Anterior cingulate cortex (tissue), 58 donors: ENCODE measurements at places on chromosomes 12 and 14.
A peak's percentile ranks its signal among the peaks of the same experiment; 100 is the strongest.

DNA sequence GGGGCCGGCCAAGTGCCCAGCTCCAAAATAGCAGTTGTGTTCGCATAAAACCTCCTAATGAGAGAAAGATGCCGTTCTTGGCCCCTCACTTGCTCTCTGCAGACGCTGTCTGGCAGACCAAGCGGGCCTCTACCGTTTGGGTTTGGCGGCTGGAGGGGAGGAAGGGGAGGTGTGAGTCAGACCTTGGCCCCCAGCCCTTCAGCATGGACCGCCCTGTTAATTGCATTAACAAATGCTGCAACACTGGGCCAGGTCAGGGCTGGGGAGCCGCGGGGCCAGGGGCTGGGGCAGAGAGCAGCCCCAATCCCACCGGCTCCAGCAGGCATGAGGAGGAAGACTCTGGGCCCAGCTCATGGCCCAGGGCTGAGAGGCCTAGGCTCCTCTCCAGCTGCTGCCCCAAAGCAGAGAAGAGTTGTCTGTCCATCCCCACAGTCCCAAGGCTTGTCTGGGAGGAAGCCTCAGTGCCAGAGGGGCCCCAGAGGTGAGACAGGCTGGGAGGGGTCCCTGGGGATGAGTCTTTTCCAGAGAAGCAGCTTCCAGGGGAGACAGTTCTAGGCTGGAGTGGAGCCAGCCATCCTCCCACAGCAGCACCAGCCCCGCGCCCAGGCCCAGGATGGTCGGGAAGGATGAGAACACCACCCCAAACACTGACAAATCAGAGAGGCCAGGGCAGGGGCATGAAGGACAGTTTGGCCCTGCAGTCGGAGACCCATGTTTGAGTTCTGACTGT lies 16.9 kb downstream of the LTBP2 start:
- no peak for DNase-seq

- DNase-seq, result no peak
Observed at GRCh38 chr12:39763071-39763889, 143.7 kb upstream of the ABCD2 start.

DNA sequence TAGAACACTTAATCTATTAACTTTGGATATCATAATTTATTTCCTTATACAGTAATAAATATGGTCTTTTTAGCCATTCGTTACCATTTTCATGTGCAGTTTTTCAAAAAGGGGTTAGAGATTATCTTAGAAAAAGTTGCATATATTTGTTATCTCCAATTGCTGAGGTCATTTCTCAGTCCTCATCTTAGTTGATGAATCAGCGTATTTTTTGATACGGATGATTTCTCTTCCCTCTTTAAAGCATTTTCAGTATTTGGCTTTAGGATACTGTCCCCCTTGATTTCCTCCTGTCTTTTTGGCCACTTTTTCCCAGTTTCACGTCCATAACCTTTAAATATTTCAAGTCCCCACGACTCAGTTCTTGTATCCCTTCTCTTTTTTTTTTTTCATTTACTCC lies 21.8 kb downstream of the DNAL1 start:
- no peak for DNase-seq

DNA sequence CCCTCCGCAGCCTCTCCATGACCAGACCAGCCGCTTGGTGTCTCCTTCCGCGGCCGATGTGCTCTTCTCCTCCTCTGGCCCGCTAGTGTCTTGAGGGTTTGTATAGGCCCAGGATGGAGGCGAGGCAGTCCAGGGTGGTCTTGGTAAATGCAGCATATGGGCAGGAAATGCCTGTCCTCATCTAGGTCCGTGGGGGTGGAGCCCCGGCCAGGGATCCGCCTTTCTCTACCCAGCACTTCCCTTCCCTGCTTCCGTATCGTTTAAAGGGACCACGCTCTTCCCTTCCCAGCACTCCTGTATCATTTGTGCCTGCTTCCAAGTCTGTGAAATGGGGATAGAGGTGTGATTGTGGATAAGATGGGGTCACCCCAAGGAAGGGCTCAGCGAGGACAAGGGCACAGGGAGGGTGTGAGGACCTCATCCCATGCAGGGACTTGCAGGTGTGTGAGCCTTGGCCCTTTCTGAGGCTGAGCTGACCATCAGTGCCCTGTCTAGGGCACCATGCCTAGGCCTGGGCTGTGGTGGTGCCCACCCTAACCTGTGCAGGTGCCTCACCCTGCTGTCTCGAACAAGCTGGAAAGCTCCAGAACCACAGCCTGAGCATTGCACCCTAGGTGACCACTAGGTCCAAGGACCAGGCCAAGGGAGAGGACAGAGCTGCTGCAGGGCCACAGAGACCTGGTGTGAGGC lies 326.8 kb upstream of the RTL1 start:
- no peak for DNase-seq

GRCh38 chr12:86669010-86669409 lies 412.8 kb upstream of the MGAT4C start:
- no peak for DNase-seq

GRCh38 chr12:76270657-76271358 lies 77.4 kb downstream of the BBS10 start:
- no peak for DNase-seq

DNA sequence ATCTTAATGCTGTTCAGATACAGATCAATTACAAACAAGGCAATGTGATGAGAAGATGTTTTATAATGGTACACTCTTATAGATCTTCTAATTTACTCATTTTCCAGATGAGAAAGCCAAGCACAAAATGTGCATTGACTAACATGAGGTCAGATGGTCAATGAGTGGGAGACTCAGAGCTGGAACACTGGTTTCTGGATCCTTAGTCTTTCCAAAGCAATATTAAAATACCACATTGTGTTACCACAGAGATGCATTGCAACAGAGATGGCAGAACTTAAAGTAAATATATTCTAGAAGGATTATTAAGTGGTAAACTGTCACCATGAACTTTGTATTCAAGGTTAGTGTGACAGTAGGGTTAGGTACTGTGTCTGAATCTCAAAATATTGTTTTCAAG lies 113.6 kb downstream of the SLC15A5 start:
- no peak for DNase-seq

- no peak for DNase-seq
Observed at GRCh38 chr12:104350211-104351056, 46.9 kb downstream of the EID3 start.

- no peak for DNase-seq
Observed at GRCh38 chr12:93438266-93439050, 3.3 kb downstream of the UBE2N start.

- no peak for DNase-seq
Observed at GRCh38 chr12:63151623-63152320, 771 bp upstream of the AVPR1A start.

- DNase-seq, result no peak
Observed at GRCh38 chr12:110849221-110849620, 2.4 kb downstream of the CCDC63 start.

DNA sequence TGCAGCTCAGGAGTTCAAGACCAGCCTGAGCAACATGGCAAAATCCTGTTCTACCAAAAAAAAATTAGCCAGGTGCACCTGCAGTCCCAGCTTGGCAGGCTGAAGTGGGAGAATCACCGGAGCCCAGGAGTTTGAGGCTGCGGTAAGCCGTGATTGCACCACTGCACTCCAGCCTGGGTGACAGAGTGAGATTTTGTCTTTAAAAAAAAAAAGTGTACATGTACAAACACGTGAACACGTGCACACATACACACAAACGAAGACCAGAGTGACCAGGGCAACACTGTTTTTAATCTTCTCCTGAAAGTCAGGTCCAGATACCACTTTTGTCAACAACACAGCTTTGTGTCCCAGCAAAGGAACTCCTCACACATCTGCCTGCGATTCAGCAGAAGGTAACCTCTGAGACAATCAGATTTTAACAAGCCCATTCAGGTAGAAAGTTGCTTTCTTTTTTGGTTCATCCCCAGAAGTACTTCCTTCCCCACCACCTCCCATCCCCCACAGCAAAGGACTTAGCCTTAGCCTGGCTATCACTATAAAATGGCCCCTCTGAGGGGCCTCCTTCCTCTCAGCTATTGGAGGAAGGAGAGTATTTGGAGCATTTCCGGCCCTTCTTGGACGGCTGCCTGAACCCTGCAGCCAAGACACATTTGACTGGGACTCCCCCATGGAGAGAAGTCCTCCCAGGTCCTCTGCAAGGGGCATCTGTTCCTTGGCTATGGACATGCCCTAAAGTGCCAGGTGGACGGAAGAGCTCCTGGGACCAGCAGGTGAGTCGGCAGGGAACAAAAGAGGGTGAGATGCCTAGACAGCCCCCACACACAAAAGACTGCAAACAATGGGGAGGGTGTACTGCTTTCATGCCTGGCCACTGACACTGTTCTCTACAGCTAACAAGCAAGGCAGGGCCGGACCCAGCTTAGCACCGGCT lies 9.8 kb downstream of the CTDSP2 start:
- DNase-seq, result peak; percentile 44

GRCh38 chr14:73753887-73754795 lies 40.0 kb upstream of the PNMA1 start:
- peak; percentile 57 for DNase-seq

- no peak for DNase-seq
Observed at GRCh38 chr12:131845121-131845520, 16.9 kb downstream of the MMP17 start.

GRCh38 chr12:11508699-11509098 lies 113.3 kb upstream of the PRB2 start:
- no peak for DNase-seq

DNA sequence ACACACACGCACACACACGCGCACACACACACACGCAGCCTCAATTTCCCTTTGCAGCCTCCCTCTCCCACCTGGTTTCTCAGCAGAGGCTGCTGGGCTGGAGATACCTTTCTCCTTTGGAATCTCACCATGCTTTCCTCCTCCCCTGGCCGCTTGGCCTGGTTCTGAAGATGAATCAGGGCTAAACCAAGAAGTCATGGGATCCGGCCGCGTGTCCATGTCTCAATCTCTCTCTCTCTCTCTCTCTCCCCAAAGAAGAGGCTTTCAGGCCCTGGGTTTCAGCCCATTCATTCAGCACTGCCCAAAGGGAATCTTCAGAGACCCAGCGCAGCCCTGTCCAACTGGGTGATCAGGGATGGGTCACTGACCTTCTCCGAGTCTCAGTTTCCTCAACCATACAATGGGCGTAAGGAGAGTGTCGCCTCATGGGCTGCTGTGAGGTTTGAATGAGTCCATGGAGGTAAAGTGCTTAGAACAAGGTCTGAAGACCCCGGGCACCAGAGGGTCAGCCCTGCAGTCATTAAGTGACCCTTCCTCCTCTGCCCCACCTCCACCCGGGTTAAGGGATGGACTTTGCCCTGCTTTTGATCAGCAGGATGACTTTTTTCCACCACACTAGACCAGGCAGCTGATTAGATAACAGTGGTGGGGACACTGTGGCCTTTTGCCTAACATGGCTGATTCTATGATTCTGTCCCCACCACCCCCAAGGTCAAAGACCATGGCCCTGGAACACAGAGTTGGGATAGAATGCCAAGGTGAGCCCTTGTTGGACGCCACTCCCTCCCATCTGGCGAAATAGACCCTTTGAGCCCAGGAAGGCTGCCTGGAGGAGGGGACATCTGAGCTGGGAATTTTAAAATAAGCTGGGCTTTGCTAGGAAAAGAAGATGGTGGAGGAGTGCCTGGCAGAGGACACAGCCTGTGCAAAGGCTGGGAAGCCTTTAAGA lies 42.1 kb downstream of the SCARB1 start:
- no peak for DNase-seq

- no peak for DNase-seq
Observed at GRCh38 chr12:20604408-20605067, 90.6 kb upstream of the SLCO1C1 start.

DNA sequence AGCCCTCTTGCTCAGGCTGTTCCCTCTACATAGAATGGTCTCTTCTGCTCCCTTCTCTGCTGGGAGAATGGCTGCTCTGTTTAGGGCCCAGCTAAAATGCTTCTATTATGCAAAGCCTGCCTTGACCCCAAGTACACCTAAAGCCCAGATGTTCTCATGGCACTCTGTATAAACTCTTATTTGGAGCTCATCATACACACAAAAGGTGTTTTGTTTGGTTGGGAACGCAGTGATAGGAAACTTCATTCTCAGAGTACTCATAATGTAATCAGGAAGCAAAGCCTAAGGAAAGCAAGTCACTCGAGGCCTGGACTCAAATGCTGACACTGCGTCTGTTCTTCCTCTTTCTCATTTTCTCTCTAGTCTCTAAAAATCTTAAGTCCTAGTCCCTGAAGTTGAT lies 38.2 kb upstream of the SYCP3 start:
- no peak for DNase-seq

DNA sequence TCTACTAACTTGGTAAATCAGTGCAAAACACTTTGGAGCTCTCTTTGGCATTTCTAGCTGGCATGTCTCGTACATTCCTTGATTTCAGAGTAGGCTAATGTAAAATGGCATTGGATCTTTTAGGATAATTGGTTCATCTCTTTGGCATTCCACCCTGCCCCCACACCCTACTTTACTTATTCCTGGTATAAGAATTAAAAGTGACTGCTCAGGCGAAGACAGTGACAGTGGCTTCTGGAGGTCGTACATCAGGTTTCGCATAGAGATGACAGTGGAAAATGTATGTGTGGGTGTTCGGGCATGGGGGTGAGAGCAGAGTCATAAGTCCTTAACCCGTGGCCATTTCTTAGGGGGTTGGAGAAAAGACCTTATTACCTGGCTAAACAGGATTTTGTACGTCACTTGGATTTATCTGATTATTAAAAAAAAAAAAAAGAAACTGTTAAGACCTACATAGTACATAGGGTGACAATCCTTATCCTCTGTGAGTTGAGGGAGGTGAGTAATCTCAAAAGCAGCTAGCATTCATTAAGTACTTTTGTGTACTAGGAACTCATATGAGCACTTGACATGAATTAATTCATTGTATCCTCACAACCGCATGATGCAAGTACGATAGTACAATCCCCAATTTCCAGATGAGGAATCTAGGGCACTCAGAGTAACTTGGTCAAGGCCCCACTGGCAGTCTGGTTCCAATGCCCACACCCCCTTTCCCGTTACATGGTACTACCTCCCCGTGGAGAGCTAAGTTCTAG lies 22.4 kb upstream of the KCNK13 start:
- no peak for DNase-seq

- DNase-seq, result no peak
Observed at GRCh38 chr12:123227581-123228258, 5.2 kb downstream of the MPHOSPH9 start.

DNA sequence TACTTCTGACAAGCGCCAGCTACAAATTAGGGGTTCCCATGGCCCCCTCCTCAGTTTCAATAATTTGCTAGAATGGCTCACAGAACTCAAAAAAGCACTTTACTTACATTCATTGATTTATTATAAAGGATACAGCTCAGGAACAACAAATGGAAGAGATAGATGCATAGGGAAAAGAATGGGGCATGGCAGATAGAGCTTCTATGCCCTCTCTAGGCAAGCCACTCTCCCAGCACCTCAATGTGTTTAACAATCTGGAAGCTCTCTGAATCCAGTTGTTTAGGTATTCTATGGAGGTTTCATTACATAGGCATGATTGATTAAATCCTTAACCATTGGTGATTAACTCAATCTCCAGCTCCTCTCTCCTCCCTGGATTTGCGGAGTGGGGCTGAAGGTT lies 184.5 kb upstream of the DAAM1 start:
- DNase-seq, result no peak

GRCh38 chr12:3365463-3366411 lies 125.3 kb upstream of the PRMT8 start:
- DNase-seq, result no peak

DNA sequence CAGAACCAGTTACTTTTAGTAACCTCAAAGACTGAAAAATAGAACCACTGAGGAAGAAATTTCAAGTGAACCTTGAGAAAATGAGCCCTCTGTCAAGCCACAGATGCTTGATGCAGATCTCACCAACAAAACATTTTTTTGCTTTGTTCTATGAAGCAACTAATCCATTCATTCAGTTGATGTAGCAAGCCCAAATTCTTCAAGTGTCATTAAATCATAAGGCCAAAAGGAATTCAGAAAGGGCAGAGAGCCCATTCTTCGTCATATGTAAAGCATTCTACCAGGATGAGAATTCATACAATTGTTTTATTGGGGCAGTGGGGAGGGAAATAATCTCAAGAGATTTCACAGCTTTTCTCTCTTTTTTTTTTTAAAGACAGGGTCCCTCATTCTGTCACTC lies 218.0 kb upstream of the RGS6 start:
- no peak for DNase-seq
